Muscle of arm (tissue), 14 donors: ENCODE measurements at places on chromosomes 7 and 10.

DNA sequence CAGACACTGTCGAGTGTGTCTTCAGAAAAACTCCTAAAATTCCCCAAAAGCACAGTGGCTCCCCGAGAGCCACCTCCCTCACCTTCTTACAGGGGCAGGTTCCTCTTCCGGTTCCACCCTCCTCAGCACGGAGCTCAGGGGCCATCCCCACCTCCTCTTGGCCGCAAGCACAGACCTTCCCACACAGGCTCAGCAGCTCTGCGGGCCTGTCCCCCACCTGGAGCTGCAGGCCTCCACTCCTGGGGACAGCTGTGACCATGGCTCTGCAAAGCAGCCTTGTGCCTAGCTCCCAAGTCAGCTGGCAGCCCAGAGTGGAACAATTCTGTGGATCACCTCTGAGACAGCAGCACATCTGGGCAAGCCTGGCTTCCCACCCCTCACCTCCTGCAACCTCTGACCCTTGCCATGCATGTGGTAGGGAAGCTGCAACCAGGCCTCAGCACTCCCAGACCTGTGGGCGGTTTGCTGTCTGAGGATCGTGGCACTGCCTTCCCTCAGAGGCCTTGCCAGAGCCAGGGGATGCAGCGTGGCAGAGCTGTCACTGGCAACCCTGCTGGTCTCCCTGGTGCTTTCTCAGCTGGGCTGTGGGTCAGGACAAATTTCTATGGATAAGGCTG, 79.7 kb downstream of the ALOX5 start:
- no peak for DNase-seq

GRCh38 chr7:70472601-70473237, 659.2 kb upstream of the GALNT17 start:
- DNase-seq = peak; percentile 5

DNA sequence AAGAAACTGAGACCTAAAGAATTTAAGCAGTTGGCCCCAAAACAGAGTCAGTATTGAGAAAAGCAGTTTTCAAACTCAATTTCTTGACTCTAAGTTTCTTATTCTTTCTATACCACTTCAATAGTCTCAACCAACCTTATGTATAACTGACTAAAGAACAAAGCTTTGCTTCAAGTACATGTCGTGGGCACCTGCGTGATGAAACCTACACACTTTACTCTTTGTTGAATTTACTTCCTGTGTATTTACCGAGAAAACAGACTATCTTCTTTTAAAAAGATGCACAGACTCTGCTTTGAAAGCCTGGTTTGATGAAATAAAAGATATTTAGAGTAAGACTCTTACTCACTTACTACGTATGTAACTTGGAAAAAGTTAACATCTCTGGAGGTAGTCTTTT, 297.2 kb upstream of the CDC14C start:
- no peak for DNase-seq

DNA sequence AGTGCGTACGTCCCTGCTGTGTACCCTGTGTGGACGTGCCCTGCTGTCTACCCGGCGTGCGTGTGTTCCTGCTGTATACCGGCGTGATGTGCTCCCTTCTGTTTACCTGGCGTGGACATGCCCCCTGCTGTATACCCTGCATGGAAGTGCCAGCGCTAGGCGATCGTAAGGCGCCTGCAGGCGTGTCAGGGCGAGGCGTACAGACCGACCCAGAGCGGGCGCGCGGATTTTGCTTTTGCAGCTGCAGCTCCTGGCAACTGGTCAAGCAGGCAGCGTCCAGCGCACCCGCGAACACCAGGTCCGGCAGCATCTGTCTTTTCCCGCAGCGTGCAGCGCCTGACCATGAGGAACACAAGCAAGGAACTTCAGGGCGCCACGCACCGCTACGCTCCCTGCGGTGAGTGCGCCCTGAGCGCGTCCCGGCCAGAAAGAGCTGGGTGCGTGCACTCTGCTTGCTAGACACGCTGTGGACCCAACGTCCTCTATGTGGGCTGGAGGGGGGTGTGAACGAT, 680 bp downstream of the C7orf57 start:
- peak; percentile 45 for DNase-seq

DNA sequence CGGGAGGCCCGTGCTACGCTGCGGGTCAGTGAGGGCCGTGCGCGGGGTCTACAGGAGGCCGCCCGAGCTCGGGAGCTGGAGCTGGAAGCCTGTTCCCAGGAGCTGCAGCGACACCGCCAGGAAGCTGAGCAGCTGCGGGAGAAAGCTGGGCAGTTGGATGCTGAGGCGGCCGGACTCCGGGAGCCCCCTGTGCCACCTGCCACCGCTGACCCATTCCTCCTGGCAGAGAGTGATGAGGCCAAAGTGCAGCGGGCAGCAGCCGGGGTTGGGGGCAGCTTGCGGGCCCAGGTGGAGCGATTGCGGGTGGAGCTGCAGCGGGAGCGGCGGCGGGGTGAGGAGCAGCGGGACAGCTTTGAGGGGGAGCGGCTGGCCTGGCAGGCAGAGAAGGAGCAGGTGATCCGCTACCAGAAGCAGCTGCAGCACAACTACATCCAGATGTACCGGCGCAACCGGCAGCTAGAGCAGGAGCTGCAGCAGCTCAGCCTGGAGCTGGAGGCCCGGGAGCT, 7.0 kb downstream of the LZTS2 start:
- DNase-seq = peak; percentile 65

- no peak for DNase-seq
Measured at GRCh38 chr7:47400741-47401206, 181.1 kb downstream of the TNS3 start.

DNA sequence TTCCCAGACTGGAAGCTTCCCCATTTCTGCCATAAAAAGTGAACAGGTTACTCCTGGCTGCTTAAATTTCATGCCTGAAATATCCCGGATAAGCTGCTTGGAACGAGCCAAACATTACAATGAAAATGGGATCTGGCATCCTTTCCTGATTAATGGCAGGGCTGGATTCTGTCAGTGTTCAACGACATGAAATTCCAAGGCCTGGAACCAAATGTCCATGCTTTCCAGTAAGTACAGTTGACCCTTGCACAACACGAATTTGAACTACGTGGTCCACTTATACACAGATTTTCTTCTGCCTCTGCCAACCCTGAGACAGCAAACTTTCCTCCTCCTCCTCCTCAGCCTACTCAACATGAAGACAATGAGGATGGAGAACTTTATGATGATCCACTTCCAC, 65.4 kb downstream of the SGMS1 start:
- DNase-seq = no peak

DNA sequence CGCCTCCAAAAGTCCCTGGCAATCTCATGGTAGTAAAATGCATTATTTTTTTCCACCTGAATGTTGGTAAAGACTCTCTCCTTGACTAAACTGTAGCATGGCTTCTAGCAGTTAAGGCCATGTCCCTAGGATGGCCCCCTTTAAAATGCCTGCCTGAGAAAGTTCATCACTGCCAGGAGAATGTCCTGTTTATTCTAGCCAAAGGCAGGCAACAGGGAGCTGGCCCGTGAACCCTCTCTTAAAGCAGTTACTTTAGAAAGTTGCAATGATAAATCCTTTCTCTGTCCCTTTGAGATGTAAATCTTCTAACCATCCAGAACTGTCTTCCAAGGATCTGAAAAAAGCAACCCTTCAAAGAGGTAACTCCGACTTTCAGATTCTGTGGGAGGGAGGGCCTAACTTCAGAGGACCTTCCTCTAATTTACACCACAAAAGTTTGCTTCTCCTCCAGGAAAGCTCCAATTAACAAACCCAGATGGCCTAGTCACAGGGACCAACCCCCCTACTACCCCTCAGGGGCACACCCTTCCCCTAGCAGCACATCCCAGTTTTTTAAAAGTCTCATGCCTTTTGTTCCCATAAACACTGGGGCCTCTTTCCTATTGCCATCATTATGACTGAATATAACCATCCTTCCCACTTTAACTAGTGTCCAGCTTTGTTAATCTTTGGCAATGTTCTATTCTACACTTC, 5.5 kb downstream of the DNTT start:
- no peak for DNase-seq

- no peak for DNase-seq
Measured at GRCh38 chr10:44064987-44065787, 319.7 kb downstream of the CXCL12 start.

DNA sequence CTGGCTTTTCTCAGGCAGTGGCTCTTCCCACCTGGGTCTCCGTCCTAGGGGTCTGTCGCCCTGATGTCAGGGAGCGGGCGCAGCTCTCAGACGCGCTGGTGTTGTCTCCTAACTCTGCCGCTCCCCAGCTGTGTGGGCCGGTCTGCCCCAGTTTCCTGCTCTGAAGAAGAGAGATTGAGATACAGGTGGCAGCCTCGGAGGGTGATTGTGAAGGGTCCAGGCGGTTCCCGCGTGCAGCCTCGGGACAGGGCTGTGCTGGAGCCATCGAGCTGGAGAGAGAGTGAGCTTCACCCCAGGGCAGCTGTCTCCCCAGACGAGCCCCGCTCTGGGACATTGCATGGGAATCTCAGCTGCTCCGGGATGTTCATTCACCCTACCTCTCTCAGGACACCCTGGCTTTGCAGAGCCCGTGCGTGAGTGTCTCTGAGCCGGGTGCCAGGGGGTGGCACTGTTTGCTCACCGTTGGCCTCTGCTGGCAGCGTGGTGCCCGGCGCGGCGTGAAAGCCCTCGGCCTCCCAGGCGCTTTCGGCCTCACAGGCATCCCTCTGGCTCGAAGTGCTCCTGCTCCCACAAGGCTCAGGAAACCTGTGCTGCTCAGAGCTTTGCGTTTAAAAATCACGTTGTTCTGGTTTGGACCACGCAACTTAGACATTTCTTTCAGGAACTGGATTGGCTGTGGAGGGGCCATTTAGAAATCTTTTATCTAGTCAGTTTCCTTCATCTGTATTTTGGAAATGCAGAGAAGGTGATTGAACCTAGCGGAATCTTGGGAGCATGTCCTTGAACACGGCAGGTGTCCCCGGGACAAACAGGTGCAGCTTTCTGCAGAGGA, 33.8 kb upstream of the ZFAND2A start:
- no peak for DNase-seq

- DNase-seq = peak; percentile 79
Measured at GRCh38 chr10:126373147-126373546, 15.1 kb downstream of the ADAM12 start.

DNA sequence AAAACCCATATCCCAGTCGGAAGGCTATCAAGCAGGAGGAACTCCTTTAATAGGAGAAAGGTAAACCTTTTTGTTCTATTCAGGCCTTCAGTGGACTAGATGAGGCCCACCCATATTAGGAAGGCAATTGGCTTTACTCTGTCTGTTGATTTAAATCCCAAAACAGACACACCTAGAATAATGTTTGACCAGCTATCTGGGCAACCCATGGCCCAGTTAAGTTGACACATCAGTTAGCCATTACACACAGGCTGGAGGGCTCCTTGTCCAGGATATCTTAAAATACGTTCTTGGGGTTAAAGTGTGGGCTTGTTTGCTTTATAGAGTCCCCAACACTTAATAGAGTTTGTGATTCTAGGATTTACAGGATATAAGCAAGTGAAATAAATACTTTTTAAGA, 339.0 kb upstream of the PRKCQ start:
- DNase-seq = no peak

DNA sequence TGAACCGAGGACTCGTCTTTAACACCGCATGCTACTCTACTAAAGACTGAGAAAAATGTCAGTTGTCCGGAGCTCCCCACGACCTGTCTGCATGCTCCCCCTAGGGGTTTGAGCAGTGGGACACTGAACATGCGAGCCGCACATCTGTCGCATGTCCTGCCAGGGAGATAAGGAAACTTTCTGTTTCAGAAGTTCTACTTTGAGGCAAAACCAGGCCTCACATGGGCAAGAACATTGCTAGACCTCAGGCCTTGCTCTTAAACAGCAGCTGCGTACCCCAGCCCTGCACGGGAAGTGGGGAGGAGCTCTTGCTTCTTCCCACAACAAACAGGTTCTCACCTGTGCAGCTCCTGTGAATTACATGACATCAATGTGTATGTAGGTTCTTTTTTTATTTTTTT, 30.3 kb upstream of the HERPUD2 start:
- no peak for DNase-seq

GRCh38 chr10:121593281-121594075, 4.8 kb downstream of the FGFR2 start:
- DNase-seq = no peak

DNA sequence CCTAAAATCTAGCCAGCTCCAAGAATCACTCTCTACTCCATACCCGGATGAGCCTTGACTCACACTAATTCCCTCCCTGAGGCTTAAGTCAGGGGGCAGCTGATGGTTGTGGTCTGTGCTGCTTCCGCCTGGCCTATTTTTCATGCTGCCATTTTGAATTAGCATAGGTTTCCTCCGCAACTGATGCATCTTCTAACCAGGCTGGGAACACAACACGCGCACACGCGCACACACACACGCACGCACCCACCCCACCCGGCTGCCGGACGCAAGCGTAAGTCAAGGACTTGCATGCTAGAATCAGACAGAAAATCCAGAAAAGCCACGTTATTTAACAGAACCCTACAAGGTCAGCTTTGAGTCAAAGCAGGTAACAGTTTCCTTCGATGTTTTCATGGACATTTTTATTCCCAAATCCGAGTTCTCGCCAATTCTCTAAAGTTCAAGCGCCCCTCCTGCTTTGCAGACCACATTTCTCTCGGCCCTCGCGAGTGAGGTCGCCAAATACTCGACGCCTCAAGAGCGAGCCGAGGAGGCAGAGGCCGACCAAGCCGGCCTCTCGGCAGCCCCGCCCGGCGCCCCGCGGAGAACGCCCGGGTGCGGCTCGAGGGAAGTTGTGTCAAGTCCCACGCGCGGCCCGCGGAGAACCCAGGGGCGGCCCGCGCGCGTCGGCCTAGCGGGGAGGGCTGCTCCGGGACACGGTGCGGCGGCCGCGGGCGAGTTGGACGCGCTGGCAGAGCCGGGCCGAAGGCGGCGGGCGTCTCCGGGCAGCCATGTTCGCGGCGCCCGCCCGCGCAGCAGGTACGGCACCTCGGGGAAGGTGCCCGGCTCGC, 961 bp downstream of the SCRN1 start:
- peak; percentile 59 for DNase-seq

DNA sequence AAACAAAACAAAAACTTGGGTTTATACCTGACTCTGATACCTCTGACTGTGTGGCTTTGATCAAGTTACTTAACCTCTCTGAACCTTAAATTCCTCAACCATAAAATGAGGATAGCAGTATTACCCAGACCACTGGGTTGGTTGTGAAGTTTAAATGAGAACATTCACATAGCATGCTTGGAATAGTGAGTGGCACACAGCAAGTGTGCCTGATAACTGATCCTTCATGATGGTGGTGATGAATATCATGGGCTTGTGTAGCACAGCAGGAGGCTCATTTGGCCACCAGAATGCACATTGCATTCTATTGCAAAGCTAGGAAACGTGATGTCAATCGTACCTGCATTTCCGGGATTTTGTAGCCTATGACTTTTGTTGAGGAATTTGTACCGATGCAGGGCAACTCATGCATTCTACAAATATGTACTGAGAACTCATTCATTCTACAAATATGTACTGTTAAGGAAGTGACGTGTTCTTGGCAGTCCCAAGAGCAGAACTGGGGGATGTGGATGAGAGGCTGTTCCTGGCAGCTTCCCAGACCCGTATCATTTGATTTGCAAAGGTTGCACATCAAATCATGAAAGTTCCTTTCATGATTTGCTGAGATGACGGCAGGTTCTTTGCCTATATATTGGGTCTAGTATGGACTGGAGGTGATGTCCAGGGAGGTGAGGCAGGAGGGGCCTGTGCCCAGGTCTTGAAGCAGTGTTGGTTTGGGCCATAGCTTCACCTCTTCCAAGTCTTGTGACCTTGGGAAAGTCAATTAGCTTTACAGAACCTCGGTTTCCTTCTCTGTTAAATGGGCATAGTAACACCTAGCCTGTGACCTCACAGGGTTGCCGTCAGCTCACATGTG, 94.6 kb upstream of the SMNDC1 start:
- DNase-seq = no peak

GRCh38 chr7:70104243-70104642, 506.0 kb downstream of the AUTS2 start:
- DNase-seq = no peak
